ENCODE measurements at places on chromosomes 12 and 14.

DNA sequence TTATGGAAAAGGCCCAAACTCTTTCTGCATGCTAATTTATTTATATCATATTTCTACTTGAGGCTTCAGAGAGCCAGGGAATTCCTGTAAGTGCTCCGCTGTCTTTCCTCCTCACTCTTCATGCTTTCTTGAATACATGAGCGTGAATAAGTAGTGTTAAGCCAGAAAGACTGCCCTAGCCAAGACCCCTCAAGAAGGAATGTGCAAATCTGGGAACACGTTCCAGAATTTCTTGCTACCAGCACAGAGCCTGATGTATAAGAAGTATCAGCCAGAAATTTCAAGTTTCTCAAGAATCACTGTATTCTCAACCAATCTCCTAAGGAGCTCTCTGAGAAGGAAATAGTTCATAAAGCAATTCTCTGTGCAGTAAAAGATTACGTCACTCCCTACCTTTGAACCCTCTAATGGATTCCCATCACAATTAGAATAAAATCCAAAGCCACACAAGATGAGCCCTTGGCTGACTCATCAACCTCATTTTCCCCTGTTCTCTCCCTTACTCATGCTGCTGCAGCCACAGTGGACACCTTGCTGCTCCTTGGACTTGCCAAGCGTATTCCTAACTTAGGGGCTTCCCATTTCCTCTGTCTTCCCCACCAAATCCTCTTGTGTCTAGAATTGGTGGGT, 6.9 kb upstream of the TSPAN8 start:
- no peak for DNase-seq

- peak; percentile 40 for DNase-seq
Observed at GRCh38 chr14:25009891-25010290, 40.1 kb downstream of the STXBP6 start.

GRCh38 chr14:65904988-65905387, 492.5 kb downstream of the FUT8 start:
- no peak for DNase-seq

GRCh38 chr12:79983492-79983891, 48.6 kb upstream of the PPP1R12A start:
- DNase-seq, result peak; percentile 84

- no peak for DNase-seq
Observed at GRCh38 chr14:86794689-86795088, 1198.3 kb downstream of the GALC start.

- no peak for DNase-seq
Observed at GRCh38 chr12:28057856-28058615, 85.5 kb upstream of the PTHLH start.

GRCh38 chr14:68680541-68681051, 112.3 kb downstream of the ZFP36L1 start:
- peak; percentile 46 for DNase-seq

All from AG20443 (cell line).